ENCODE measurements at places on chromosomes 16 and 17. TPM values are rescaled to one million over a fixed set of nuclear protein-coding genes. Genes with fewer than 3 reads are reported as not detected.

Gene CES1
- 0.34 TPM for total RNA-seq

GRCh38 chr16:14015948-14016347, 55.2 kb upstream of the MRTFB start:
- no peak for DNase-seq

Gene SERPINF2
- not detected for total RNA-seq

Gene GPR139
- not detected for total RNA-seq

DNA sequence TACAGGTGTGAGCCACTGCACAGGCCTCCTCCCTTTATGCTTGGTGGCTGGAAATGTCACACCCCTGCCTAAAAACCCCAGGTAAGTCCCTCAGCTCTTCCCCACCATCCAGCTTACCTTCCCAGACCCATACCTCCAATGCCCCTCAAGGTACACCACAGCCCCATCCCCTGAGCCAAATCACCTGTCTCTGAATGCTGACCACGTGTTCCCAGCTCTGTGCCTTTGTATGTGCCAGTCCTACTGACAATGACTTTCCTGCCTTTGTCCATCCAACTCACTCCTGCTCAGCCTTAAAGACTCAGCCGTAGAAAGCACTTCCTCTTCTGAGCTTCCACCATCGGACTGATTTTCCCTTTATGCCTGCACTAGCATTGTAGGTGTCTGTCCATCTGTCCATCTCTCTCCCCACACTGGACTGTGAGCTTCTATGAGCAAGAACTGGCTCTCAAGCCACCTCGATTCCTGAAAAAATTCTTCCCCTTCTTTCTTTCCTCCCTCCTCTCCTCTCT, 30.7 kb upstream of the GOSR2 start:
- no peak for DNase-seq

Gene GRB7
- 8.0 TPM for total RNA-seq

Gene SUPT6H
- 29.9 TPM for total RNA-seq

GRCh38 chr16:2157480-2158261, 2.1 kb downstream of the TRAF7 start:
- no peak for DNase-seq

- DNase-seq: peak; percentile 0
Observed at GRCh38 chr17:64003526-64004121, 5.5 kb downstream of the PRR29 start.

Gene CSH2
- total RNA-seq: not detected

DNA sequence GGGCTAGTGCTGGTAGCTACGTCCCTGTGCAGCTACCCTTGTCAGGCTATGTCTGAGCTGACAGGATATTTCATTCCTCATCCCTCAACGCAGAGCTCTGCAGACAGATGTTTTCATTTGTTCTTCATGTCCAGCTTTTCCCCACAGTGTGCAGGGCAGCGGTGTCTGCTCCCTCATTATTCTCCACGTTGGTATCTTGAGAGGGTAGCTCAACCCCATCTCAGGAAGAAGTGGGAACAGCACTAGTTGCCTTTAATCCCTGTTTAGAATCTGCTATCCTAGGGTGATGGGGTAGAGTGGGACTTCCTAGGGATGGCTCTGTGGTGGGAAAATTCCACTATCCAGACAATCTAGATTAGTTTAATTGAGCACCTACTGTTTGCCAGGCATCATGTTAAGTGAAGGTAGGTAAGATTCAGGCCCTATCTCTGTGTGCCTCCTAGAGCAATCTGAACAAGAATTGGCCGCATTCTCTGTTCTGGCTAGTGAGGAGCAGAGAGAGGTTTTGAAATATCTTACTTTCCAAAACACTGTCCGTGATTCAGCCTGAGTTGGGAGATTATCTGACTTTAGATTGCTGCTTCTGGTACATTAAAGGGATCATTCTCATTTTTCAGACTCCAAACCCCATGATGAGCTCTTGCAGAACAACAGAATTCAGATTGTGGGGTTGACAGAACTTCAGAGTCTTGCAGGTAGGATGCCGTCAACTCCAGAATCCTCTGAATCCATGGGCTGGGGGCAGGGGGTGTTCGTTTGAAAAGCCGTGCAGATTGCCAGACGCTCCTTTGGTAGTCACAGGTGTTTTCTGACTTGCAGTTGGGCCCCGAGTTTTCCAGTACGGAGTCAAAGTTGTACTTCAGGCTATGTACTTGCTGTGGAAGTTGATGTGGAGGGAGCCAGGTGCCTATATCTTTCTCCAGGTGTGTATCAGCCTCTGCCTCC, 963 bp downstream of the ALG1 start:
- DNase-seq: no peak

Gene MT1E
- total RNA-seq: 2.4 TPM

GRCh38 chr16:47949276-47949675, 206.5 kb downstream of the ABCC12 start:
- no peak for DNase-seq

DNA sequence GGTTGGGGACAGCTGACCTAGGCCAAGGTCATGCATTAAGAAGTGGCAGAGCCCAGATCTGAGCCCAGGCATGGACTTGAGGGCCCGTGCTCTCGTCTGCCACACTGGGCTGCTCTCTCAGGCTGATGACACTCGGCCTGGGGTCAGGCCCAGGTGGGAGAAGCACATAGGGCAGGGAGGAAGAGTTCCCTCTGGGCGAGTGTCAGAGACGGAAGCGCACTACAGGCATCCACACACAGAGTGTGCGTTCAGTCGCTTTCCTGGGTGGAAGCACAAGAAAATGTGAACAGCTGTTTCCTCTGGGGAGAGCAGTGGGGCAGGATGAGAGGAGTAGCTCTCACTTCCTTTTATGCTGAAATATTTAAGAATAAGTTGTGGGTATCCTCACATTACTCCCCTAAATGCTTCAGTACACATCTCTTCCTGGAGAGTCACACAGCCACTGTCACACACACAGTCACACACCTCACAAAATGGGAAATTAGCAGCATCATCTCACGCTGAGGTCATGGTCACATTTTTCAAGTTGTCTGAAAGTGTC, 59.7 kb downstream of the B9D1 start:
- no peak for DNase-seq

GRCh38 chr16:74700438-74701225, at the start of gene MLKL:
Gene MLKL (minus strand): TSS chr16:74700862. CDS start chr16:74695757, 5,105 bp downstream.
- DNase-seq: peak; percentile 53

GRCh38 chr16:19882646-19883045, 2.0 kb downstream of the GPRC5B start:
- peak; percentile 81 for DNase-seq

Gene CHST4
- total RNA-seq: not detected

Gene MYH3
- total RNA-seq: 0.36 TPM

- no peak for DNase-seq
Observed at GRCh38 chr17:4605826-4606225, 21.5 kb downstream of the SMTNL2 start.

GRCh38 chr16:7716660-7717550, 384.3 kb downstream of the RBFOX1 start:
- no peak for DNase-seq

DNA sequence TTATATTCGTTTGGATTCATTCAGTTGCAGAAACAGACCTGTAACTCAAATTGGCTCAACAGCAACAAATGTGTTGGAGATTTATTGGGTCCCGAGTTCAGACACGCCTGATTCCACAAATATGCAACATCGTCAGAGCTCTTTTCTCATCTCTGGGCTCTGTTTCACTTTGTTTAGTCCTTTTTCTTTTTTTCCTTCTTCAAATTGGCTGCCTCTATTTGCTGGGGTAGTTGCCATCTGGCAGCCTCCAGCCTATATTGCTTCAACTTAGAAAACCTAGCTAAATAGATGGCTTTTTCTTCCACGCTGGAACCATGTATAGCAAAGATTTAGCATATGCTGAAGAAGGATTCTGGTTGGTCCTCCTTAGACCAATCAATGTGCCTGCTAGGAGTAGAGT, 398.5 kb downstream of the RBFOX1 start:
- DNase-seq: no peak

GRCh38 chr16:4654011-4654963, 29.7 kb downstream of the MGRN1 start:
- DNase-seq: no peak

DNA sequence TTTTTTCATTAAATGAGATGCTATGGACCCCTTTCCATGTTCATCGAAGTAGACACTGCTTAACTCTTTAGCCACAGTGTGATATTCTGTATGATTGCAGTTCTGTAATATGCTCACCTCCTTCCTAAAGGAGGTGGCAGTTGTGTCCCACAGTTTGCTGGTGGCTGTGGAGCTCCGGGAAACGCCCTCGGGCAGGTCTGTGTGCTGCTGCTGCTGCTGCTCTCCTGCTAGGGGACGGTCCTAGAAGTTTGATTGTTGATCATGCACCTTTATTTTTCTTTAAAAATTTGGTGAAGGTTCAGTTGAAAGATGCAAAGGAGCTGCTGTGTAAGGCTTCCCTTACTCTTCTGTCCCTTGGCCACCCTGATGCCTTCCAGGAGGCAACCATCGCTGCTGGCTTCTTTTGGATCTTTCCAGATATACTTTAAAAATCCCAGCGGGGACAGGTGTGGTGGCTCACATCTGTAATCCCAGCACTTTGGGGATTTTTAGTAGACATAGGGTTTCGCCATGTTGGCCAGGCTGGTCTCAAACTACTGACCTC, 8.4 kb upstream of the CLEC18A start:
- DNase-seq: no peak
